PC-9 (cell line): ENCODE measurements at places on chromosomes 1 and 21. TPM values are rescaled to one million over a fixed set of nuclear protein-coding genes. Genes with fewer than 3 reads are reported as not detected.

The DFFA gene
- 35.2 and 36.8 TPM in 2 replicates for total RNA-seq

The CD58 gene
- total RNA-seq = 15.9 and 23.6 TPM in 2 replicates

The CFHR5 gene
- total RNA-seq = not detected in 2 replicates

The FCRLA gene
- 0.20 TPM in 1 of 2 replicates, not detected in the other for total RNA-seq

The ADPRS gene
- total RNA-seq = 30.0 and 43.1 TPM in 2 replicates

The ABCA4 gene
- 20.0 and 20.8 TPM in 2 replicates for total RNA-seq

The UHMK1 gene
- 34.8 and 49.5 TPM in 2 replicates for total RNA-seq

The C4BPA gene
- total RNA-seq = not detected in 2 replicates

DNA sequence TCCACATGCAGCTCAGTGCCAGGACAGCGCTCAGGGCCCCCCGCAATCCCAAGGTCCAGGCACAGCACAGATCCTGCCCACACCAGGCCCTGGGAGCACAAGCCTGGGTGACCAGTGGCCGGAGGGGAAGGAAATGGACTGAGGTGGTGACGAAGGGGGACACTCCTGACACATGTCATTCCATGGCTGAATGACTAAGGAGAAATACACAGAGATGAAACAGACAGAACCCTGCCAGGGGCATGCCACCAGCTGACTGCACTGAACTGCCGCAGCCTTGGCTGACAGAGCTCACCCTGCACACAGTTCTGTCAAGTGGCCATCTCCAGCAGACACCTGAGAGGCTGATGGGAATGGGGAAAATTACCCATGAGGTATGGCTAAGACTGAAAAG lies 56.1 kb downstream of the HSF2BP start:
- DNase-seq = no peak

DNA sequence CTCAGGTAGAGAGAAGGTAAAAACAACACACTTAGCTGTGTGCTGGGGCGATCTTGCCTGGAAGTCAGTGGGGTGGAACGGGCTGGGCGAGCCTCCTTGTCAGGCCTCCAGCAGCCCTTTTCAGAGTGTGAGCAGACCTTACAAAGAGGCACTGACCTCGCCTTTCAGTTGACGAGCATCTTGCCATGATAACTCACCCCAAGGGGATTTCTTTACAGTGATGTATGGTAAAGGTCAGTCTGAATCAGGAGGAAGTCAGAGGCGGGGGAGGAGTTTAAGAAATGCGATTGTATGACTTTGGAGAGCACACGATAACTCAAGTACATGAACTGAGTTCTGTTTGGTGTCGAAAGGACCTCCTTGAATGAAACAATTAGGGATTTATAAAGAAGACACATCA lies 326.5 kb upstream of the PROX1 start:
- DNase-seq = no peak

- DNase-seq = no peak
These were observed 22.0 kb upstream of the ZBTB18 start for GRCh38 chr1:244029124-244029523.

GRCh38 chr1:88009916-88010315 lies 674.2 kb upstream of the PKN2 start:
- no peak for DNase-seq

DNA sequence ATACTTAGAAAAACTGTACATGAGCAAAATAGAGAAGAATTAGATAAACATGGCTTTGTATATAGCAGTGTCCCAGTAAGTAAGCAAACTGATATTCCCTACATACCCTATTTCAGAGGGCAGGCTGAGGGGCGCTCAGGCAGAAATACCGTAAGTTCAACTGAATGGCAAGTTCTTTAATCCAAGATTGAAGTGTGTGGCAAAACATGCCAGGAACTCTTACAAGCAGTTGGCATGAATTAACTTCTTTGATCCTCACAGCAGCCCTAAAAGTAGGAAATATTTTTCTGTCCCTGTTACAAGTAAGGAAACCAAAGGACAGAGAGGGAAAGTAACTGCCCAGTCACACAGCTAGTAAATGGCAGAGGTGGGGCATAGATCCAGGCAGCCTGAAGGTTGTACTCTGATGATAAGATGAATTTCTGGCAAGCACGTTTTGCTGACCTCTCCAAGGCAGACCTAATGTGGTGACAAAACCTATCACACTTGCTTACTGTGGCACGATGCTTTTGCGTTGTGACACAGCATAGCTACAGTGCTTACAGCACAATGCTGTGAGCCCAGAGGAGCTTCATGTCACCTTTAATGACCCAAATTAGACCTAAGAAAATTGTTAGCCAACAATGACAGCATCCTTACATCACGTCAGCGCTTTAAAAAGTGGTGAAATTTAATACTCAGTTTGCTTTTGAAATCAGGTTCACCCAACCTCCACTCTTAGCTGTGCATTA lies 35.0 kb upstream of the THEM4 start:
- peak; percentile 17 for DNase-seq

- no peak for DNase-seq
These were observed 39.4 kb downstream of the LTN1 start for GRCh38 chr21:28953247-28953646.

DNA sequence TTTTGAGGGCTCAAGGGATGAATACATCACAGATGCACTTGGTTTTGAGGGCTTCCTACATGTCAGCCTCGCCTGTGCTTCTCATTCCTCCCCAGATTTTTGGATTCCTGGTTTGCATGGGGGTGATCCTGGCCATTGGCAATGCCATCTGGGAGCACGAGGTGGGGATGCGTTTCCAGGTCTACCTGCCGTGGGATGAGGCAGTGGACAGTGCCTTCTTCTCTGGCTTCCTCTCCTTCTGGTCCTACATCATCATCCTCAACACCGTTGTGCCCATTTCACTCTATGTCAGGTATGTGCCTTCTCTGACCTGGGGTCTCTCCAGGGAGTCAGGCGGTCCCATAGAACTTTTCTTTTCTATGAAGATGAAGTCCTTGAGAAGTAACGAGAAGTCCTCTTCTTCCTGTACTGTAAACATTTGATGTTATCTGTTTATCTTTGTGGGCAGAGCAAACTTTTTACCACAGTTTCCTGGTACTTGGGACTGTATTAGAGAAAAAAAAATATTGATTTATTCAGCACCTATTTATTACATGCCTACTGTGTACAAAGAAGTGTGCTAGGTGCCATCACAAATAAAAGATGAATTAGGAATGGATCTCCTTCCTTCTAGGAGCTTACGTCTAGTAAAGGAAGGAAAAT lies 12.0 kb downstream of the ATP8B2 start:
- DNase-seq = no peak

DNA sequence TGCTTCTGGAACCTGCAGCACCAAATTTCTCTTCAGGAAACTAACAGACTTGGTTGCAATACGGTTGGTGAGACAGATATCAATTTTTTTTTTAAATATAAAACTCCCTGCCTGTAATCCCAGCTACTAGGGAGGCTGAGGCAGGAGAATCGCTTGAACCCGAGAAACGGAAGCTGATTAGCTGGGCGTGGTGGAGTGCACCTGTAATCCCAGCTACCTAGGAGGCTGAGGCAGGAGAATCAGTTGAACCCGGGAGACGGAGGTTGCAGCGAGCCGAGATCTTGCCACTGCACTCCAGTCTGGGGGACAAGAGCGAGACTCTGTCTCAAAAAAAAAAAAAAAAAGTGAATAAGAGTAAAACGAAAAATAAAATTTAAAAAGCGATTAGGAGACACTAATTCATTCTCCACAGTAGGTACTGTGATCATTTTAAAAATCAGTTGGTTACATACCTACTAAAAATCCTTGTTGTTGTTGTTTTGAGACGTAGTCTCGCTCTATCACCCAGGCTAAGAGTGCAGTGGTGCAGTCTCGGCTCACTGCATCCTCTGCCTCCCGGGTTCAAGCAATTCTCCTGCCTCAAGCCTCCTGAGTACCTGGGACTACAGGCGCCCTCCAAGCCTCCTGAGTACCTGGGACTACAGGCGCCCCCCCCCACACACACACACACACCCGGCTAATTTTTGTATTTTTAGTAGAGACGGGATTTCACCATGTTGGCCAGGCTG lies 796 bp upstream of the RBM8A start:
- DNase-seq = no peak

DNA sequence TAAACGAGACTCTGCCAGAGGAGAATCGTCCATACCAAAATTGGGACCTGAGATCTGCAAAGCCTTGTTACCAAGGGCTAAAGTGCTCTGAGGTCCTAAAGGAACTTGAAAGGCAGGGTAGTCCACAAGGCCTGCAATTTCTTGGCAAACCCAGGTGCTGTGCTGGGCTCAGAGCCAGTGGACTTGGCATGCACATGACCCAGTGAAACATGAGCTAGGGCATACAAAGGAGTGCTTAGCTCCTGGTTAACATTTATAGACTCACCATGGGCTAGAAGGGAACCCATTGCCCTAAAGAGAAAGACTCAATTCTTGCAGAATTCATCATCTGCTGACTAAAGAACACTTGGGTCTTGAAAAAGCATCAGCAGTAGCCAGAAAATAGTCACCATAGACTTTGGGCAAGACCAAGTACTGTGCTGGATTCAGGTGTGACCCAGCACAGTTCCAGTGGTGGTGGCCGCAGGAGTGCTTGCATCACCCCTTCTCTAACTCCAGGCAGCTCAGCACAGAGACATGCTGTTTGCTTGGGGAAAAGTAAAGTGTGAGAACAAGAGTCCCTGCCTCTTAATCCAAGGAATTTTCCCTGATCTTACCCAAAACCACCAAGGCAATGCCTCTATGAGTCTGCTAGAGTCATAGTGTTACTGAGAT lies 1069.4 kb upstream of the ADGRL2 start:
- no peak for DNase-seq

- no peak for DNase-seq
These were observed 1.6 kb downstream of the TENT5C start for GRCh38 chr1:117607471-117607870.

DNA sequence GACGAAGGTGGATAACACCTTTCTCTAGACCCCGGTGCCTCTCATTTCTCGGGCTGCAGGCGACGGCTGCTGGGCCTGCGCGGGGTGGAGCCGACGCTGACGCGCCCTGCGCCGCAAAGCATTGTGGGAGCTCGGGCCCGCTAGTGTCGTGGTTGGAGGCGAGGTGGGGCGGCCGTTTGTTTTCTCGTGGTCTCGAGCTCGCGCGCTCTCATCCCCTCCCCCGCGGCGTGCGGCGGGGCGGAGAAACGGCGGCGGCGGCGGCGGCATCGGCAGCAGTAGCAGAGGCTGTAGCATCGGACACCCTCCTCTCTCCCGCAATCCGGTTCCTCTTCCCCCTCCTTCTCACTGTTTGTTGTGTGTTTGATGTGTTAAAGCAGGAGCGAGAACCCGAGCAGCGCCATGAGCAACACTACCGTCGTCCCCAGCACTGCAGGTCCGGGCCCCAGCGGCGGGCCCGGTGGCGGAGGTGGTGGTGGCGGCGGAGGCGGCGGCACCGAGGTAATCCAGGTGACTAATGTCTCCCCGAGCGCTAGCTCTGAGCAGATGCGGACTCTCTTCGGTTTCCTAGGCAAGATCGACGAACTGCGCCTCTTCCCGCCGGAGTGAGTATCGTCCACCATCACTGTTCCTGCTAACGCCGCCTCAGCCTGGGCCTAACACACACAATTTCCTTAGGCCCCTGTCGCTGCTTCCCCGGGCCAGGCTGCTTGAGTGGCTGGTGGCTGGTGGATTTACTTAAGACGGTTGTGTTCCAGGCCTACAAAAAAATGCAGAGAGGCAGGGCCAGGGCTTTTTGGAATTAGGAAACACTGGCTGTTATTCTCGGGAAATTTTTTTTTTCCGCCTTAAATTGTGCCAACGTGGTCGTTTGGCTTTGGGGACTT lies at the start of gene SRSF11:
TSS of gene SRSF11 (plus strand) at position 143 of the 884 bp plus-strand sequence. CDS start at position 400, 257 bp downstream.
- DNase-seq = peak; percentile 82

DNA sequence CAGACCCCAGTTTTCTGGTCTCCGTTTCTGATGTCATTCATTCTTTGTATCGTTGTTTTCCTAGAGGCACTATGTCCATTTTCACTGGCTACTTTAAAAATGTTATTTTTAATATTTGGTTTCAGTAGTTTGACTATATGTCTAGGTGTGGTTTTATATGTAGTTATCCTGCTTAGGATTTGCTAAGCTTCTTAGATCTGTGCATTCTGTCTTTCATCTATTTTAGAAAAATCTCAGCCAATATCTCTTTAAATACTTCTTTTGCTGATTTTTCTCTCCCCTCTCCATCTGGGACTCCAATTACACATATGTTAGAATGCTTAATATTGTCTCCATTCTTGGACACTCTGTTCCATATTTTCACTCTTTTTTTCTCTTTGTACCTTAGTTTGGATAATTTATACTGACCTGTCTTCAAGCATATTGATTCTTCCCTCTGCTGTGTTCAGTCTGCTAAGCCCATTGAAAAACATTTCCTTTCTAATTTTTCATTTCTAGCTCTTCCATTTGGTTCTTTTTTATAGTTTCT lies 13.3 kb upstream of the CLSPN start:
- DNase-seq = no peak

GRCh38 chr21:39097981-39098380 lies 85.3 kb downstream of the PSMG1 start:
- DNase-seq = no peak

DNA sequence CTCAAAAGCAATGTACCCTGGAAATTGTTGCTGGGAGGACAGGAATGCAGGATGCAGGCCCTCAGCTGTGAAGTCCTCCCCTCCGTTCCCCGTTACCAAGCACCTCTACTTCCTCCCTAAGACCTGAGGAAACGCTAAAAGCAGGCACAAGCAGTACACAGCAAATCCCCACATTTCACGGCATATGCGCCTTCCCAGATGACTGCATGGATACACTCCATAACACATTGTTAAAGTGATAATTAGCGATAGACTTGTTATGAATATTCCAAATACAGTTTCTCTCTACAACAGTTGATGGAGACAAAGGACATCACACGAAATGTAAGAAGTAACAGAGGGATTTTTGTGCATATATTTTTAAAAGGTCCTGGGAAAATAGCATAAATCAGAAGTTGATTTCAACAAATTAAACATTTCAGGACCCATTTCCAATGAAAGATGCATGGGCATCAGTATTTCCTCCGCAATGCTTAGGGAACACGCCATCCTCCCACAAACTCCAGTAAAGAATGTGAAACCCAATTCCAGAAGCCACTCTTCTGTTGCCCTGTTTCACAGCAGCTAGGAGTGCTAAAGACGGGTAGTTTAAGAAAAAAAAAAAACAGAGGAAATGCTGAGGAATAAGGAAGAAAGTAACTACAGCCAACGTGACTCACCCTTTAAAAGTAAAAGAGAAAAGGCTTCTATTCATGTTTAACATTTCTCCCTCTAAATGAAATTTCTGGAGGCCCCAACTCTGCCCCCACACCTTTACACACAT lies 75.5 kb downstream of the HIVEP3 start:
- DNase-seq = no peak

- DNase-seq = no peak
These were observed 32.3 kb downstream of the SYF2 start for GRCh38 chr1:25199819-25200620.

- no peak for DNase-seq
These were observed 4.7 kb downstream of the CFAP45 start for GRCh38 chr1:159895286-159895685.

DNA sequence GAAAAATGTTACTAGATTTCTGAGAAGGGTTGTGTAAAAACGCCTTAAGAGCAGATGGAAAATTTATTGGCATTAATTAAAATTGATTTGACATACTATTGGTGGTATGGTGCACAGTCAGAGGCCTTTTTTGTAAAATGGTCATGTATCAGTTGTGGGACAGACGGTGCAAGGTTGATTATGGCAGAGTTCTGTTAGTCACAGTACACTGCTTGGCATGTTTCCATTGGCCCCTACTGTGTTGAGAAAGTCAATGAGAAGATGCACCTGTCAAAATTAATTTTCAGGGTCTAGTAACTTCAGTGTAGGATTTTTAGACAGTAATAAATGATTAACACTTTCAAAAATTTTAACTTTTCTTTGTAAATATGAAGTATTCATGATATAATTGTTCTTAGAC lies 4.4 kb downstream of the B3GALT2 start:
- DNase-seq = no peak
